Hepatic stellate cell (primary cell): ENCODE measurements at places on chromosomes 16 and 17.

DNA sequence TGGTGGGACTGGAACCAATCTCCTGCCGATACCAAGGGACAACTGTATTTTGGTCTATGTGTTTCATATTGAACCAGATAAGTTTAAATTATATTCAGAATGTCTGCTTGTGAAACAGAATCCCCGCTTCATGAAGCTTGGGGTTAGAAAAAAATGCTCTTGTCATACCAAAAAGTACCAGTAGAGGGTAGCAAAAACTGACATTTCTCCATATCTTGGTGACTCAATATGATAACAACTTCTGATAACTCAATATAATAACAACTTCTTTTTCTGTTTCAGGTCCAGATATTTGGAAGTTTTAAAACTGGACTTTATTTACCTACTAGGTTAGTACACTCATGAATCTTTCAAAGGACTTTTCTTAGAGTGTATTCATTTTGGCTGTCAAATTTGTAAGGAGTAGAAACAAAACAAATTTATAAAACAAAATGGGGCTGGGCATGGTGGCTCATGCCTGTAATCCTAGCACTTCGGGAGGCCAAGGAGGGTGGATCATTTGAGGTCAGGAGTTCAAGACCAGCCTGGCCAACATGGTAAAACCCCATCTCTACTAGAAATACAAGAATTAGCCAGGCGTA lies 52.3 kb upstream of the ADCY7 start:
- peak; percentile 29 for DNase-seq

- DNase-seq, result no peak
These were observed 5.2 kb downstream of the WFDC1 start for GRCh38 chr16:84299734-84300440.

DNA sequence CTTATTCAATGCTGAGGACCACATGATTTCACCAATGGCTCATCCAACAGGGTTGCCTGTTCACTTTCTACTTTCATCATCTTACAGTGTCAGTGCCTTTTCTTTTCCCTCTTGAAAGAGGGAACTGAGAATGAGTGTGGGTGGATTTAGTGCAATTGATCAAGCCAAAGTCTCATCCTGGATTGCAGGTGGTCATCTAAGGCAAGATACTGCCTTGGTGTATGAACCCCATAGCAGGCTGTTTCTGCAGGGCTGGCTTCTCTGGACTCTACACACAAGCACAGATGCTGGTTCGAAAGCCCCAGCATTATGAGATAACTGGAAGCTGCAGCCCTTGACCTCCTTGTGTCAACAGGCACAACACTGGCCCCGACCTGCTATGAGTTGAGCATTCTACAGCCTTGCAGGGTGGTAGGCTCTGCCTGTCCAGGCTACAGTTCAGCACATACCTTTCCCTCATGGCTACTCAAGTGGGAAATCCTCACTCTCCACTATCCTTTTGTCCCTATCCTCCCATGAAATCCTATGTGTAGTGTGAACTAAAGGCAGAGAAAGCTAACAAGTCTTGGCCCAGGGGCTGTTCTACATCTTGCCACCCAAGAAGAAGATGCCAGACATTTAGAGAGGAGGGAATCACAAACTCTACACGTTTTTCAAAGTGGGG lies 358.7 kb downstream of the SLC39A11 start:
- DNase-seq, result no peak

DNA sequence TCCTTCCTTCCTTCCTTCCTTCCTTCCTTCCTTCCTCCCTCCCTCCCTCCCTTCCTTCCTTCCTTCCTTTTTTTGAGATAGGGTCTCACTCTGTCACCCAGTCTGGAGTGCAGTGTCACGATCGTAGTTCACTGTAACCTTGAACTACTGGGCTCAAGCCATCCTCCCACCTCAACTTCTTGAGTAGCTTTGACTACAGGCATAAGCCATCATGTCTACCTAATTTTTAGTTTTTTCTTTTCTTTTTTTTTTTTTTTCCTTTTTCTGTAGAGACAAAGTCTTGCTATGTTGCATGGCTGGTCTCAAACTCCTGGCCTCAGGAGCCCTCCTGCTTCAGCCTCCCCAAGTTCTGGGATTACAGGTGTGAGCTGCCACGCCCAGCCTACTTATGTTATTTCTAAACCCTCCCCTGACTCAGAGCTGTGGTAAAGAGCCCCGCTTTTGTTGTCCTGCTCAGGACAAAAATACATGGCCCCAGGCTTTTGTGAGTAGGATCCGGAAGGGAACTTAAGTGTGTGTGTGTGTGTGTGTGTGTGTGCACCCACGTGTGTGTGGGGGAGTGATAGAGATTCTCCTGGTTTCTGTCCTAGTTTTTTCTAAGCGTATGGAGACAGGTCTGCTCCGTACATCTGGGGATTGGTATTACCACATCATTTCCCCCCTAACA lies 67.1 kb downstream of the PRKCB start:
- DNase-seq, result no peak

GRCh38 chr17:63519972-63520882 lies 2.9 kb upstream of the KCNH6 start:
- DNase-seq, result no peak

- DNase-seq, result no peak
These were observed 220.1 kb upstream of the SOX9 start for GRCh38 chr17:71900621-71901229.

GRCh38 chr17:67020293-67020766 lies 24.0 kb upstream of the CACNG1 start:
- DNase-seq, result no peak

- no peak for DNase-seq
These were observed 127.8 kb downstream of the HS3ST3B1 start for GRCh38 chr17:14428648-14429029.

DNA sequence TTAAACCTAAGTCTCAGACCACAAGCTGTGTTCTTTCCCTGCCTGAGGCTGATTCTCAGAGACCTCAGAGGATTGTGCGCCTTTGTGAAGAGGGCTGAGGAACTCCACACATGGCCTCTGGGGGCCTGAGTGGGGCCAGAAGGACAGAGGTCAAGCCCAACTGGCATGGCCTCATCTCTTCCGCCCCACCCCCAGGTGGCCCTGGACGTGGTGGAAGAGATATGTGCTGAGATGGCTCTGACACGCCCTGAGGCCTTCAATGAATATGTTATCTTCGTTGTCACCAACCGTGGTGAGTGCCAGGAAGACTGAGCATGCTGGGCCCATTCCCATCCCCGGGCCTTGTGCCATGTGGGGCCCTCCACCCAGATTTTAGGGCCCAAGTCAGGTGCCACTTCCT lies 20.1 kb upstream of the ALKBH5 start:
- no peak for DNase-seq

DNA sequence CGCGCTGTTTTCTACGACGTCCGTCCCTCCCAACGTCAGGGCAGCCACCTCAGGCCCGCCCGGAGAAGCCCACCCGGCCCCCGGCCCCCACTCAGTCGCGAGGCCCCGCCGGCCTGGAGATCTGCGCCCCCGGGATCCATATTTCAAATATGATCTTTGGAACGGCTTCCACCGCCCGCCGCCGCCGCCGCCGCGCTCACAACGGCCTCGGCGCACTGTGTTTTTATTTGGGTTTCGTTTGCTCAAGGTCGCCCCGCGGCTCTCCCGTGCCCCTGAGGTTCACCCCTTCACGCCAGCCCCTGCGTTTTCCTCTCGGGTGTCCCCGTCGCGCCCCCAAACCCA lies 4.2 kb upstream of the CBX4 start:
- DNase-seq, result no peak

DNA sequence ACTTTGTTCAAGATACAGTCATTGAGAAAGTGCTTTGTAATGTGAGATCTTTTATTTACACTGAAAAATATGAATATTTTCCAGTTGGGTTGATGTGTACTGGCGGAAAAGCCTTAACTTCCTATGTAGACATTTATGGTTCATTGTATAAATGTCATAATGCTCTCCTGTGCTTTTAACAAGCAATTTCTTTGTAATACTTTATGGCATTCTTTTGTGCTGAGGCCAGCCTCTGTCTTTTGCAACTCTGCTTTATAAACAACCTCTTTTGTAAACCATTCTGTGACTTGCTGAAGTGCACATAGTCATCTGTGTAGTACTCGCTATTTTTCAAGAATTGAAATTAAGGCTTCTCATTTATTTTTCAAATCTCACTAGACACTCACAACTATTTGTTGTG lies 291.2 kb downstream of the CDH11 start:
- DNase-seq, result no peak

- no peak for DNase-seq
These were observed 8.6 kb upstream of the SOST start for GRCh38 chr17:43767053-43767712.

- no peak for DNase-seq
These were observed 12.2 kb downstream of the MYH13 start for GRCh38 chr17:10360578-10360977.

GRCh38 chr16:87604634-87605111 lies 2.4 kb downstream of the JPH3 start:
- DNase-seq, result no peak

GRCh38 chr17:61294286-61294685 lies 105.4 kb upstream of the TBX2 start:
- no peak for DNase-seq

DNA sequence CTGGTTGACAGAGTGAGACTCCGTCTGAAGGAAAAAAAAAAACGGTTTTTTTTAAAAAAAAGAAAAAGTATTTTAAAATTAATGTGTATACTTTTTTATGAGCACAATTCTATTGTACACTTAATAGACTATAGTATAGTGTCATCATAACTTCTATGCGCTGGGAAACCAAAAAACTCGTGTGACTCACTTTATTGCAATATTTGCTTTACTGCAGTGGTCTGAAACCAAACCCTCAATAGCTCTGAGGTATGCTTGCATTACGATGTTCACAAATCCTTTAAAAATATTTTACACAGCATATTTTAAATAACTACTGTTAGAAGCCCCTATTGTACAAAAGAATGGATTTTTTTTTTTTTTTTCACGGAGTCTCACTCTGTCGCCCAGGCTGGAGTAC lies 12.4 kb upstream of the MAP2K6 start:
- no peak for DNase-seq

- no peak for DNase-seq
These were observed 6.5 kb upstream of the NCBP3 start for GRCh38 chr17:3852561-3852960.

DNA sequence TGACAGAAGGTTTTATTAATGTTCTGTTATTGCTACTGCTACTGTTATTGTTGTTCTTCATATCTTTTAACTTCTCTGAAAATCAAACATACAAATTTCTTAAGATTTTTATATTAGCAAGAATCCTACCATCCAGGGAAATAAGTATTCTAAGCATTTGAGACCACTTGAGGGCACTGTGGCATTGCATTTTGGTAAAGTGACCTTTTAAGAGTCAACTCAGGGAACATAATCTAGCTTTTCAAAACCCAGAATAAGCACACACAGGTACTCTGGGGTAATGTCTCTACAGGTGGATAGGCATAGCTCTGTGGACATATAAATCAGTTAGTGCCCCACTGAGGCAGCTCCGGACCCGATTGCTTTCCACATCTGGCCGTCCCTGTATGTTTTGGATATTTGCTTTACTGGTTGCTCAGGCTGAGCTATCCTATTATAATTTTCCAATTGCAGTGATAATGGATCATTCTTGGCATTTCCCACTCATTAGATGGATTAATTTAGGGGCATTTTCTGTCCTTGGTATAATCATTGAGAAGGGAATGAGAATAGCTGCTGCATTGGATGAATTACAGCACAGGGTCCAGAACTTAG lies 1425.1 kb upstream of the CDH8 start:
- no peak for DNase-seq

- no peak for DNase-seq
These were observed 52.2 kb upstream of the MED9 start for GRCh38 chr17:17424552-17424951.

DNA sequence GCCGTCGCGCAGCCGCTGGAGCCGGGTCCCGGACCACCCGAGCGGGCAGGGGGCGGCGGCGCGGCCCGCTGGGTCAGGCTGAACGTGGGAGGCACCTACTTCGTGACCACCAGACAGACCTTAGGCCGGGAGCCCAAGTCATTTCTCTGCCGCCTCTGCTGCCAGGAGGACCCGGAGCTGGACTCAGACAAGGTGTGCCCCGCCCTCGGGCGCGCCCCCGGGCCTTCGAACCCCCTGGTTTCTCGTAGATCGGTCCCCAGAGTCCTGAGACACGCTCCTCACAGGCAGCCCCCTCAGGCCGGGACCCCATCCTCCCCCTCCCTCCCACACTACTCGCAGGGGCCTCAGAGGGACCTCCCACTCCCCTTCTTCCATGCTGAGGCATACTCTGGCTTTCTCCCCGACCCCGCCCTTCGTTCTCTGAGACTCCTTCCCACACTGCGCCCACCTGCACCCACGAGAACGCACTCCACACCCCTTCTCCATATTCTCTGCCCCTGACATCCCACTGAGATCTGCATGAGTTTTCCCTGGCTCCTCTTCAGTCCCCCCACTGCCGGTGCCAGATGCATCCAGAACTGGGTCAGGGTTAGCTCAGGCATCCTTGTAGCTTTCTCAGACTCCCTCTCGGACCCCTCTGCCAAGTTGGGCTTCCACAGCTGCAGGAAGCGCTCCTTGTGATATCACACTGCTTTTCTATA lies 523 bp downstream of the KCTD2 start:
- DNase-seq, result no peak

DNA sequence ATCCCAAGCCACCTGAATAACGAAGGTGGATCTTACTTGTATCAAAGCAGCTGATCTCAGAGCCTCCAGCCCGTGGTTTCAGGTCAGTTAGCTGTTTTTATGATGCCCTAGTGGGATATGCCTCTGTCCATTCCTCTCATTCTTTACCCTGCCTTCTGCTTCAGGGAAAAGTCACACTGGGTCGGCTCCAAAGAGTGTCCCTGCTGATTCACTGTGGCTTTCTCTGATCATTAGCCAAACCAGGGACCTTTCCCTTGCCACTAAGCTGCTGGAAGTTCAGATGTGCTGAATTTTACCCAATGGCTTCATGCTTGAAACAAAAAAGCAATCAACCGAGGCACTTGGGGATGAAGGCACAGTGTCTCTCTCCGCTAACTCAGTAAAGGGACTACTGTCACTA lies 170.2 kb upstream of the SALL1 start:
- DNase-seq, result no peak

- no peak for DNase-seq
These were observed 386.7 kb upstream of the ZFHX3 start for GRCh38 chr16:73434621-73435020.

DNA sequence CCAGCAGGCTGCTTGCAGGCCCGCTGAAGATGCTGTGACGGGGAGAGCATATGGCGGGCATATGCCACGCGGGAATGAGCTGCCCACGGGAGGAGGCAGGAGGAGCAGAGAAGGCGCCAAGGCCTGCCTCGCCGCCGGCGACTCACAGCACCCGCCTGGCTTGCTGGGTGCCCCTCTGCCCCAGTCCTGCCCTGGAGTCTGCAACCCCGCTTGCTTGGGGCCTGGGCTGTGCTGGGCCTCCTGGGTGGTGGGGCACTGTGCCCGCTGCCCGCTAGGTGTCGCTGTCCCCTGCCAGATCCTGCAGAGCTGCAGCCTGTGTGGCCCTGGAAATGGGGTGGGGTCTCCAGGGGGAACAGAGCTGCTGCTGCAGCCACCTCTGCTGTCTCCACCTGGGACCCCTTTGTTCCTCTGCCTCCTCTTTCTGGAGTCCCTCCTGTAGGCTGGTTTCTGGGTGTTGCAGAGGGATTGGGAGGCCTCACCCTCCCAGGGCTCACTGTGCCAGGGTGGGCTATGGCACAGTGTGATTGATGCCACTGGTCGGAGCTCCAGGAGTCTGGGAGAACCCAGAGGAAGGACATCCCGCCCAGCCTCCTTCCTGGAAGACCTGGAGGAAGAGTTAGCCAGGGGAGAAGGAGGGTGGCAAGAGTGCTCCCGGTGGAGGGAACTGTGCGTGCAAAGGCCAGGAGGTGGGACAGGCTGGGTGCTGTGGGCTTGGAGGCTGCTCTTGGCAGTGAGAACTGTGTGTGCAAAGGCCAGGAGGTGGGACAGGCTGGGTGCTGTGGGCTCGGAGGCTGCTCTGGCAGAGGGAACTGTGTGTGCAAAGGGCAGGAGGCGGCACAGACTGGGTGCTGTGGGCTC lies 141.0 kb upstream of the CIBAR2 start:
- peak; percentile 78 for DNase-seq
